KBM-7 (cell line): ENCODE measurements at places on chromosomes 13 and 19.
A peak's percentile ranks its signal among the peaks of the same experiment; 100 is the strongest.

DNA sequence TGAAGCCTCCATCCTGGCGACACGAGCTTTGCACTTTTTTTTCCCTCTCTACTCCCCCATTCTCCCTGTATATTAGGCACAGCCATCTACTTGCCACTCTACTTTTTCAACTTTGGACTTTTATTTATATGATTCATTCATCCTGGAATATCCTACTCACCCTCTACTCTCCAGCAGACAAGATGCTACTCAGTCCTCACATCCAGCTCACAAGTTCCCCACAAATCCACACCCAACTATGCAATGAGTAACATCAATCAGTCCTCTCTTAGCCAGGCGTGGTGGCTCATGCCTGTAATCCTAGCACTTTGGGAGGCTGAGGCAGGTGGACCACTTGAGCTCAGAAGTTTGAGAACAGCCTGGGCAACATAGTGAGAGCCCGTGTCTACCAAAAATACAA lies 23.9 kb upstream of the URAD start:
- no peak for DNase-seq

GRCh38 chr13:113490496-113491417 lies at the start of gene DCUN1D2:
TSS of gene DCUN1D2 (minus strand) at chr13:113490711. CDS start at chr13:113490669, 42 bp downstream.
- peak; percentile 91 for DNase-seq

GRCh38 chr13:76720416-76720815 lies 165.8 kb downstream of the KCTD12 start:
- no peak for DNase-seq

DNA sequence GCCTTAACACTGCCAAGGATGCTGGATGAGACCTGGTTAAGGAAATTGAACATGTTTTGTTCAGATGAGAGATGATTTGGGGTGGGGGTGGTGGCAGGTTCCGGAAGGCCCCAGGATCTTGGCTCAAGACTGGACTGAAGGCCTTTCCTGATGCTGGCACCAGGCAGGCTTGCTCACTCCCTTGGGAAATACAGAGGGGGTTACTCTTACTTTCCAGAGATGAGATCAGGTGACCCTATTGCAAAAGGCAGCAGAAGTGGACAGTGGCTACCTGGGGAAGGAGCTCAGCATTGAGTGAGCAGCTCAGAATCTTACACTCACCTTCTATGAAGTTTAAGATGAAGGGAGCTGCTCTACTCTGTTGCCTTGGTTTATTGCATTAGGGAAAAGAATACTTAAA lies 10.8 kb downstream of the GATAD2A start:
- no peak for DNase-seq

- no peak for DNase-seq
These were observed 2604.5 kb upstream of the PCDH20 start for GRCh38 chr13:64020126-64020525.

GRCh38 chr13:99299920-99300341 lies 7.3 kb downstream of the GPR183 start:
- no peak for DNase-seq

DNA sequence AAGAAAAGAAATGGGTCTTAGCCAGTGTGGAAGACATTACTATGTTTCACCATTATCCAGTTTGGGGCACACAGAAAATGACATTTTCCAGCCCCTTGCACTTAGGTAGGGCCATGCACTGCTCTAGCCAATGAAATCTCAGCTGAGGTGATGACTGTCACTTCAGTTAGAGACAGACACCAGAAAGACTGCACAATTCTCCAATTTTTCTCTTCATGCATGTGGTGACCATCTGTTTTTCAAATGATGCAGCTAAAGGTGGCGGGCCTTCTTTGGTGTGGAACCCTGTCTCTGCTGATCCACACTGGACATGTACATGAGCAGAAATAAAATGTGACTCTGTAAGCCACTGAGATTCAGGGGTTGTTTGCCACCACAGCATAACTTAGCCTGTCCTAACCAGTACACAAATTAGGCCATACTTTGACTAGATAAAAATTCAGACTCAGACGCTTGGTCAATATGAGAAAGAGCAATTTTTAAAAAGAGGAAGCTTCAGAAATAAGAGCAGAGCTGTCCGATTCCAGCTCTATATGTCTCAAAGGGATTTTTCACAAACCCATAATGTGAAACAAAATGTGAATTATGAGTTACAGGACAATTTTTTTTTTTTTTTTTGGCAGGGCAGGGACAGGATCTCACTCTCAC lies 6.7 kb downstream of the ZNF565 start:
- DNase-seq, result no peak

DNA sequence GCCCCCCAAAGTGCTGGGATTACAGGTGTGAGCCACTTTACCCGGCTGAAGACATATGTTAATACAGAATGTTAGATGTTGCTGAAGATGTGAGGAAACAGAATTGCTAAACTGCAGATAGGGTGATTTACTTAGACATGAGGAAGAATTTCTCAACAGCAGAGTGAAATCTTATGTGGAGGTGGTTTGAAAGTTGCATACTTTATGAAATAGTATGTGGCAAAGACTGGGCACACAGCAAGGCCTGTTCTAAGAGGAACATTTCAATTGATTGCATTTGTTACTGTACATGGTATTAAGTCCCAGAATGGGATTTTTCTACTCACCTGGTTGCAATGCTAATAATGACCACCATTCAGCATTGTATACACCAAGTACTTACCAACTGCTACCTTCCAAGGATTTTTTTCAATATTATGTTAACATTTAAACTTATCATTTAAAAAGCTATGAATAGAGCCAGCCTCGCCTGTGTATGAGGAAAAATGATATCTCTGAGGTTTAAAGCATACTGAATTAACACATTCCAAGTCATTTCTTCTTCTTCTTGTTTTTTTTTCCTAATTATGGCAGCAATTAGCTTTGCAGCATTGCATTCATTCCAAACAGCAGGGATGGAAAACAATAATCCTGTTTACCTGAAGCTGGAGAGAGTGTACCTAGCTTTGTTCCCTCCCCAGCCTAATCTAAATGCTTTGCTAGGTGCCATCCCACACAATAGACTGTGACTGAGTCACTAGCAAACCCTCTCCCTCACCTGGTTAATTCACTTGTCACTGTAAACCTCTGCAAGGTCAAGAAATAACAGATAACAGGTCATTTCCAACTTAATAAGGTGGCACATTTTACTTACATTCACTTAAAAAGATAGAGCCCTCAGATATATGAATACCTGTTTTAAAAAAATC lies 19.4 kb upstream of the KLF5 start:
- no peak for DNase-seq

DNA sequence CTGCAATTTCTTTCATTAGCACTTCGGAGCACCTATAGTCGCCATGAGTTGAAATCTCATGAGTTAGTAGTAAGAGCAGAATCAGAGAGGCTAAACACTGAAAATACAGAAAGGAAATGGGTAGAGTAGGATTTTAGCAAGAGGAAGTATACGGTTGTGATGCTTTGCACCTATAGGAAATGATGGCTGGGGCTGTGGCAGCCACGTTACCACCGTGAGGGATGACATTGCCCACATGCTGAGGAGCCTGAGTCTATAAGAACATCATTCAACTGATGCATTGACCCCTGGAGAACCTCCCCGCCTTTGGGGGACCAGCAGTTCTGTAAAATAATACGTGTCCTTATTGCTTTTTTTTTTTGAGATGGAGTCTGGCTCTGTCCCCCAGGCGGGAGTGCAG lies 20.4 kb downstream of the FAM187B start:
- DNase-seq, result no peak

DNA sequence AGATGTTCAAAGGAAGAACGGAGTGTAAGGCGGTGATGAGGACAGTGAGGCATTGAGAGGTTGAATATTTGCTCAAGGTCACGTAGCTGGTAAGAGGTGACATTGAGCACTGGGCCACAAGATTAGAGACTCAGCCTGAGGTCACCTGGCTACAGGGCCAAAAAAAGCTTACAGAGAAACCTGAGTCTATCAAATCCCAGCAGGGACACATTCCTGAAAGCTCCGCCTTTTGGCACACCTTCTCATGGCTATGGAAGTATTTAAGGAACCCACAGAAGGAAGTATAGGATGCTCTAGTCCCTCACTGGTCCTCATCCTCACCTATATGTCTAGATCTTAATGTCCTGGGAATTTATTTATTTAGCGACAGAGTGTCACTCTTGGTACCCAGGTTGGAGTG lies 17.4 kb downstream of the ZNF586 start:
- no peak for DNase-seq

DNA sequence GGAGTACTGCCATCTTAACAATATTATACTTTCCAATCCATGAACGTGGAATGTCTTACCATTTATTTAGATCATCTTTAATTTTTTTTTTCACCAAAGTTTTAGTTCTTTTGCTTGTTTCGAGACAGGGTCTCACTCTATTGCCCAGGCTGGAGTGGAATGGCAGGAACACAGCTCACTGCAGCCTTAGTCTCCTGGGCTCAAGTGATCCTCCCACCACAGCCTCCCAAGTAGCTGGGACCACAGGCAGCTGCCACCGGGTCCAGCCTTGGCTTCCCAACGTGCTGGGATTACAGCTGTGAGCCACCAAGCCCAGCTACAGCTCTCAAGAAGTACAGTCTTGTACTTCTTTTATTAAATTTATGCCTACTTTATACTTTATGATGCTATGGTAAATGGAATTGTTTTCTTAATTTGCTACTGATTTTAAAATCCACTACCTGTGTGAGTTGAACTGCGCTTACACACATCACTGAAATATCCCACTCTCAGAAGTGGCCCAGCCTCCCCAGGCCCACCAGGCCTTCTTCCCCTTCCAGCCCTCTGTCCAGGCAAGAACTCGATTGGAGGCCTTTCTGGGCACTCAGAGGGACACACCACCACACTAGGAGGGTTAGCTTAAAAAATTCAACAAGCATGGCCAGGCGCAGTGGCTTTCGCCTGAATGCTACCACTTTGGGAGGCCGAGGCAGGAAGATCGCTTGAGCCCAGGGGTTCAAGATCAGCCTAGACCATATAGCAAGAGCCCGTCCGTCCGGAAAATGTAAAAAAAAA lies 1.0 kb upstream of the PGLS start:
- peak; percentile 38 for DNase-seq

GRCh38 chr13:50512474-50513299 lies 330.8 kb downstream of the DLEU7 start:
- peak; percentile 74 for DNase-seq

- DNase-seq, result no peak
These were observed 56.1 kb downstream of the ALOX5AP start for GRCh38 chr13:30791354-30792001.

DNA sequence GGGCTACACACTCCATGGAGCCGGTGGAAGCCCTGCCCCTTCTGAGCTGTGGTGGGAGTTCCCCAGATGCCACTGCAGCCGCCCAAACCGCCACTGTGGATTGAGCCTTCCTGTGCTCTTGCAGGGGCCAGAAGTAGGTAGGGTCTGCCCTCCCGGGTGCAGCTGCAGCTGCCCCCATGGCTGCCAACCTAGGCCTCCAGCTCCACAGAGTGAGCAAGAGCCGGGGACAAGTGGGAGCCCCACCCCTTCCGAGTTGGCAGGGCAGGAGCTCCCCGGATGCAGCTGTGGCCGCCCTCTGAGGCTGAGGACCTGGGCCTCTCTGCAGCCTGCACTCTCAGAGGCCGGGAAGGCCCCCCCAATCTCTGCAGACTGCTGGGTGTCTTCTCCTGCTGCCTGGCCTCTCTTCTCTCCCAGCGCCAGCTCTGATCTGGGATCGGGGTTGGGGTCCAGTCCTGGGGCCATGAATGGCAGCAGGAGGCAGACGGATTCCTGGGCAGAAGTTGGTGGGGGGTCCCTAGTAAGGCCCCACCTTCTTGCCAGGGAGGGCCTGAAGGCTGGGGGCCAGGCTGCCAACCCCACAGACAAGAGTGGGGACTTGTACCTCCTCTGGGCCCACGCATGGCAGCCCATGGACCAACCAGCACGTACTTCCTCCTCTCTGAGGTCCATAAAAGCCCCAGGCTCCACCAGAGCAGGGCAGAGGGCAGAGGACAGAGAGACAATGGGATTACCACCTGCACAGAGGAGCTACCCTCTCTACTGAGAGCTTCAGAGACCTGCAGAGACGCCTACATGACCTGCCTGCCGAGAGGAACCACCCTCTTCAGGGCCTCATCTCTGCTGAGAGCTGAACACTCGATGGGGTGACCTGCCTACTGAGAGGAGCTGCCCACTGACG lies 28.9 kb downstream of the AP2S1 start:
- DNase-seq, result no peak

DNA sequence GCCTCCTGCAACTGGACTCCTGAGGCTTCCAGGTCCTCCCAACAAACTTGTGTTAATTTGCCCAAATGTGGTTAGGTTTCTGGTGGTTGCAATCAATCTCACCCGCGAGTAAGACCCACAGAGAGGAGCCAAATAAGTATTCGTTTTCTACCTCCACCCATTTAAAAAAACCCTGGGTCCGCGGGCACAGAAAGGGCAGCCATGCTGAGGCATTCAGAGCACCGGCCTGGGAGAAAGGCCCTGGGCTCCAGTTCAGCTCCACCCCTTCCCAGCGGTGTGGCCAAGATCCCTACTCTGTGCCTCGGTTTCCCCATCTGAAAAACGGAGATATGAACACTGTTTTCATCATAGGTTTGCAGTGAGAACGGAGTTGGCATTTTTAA lies 56.9 kb downstream of the PEPD start:
- DNase-seq, result no peak

GRCh38 chr19:16435999-16436650 lies 35.6 kb downstream of the EPS15L1 start:
- peak; percentile 85 for DNase-seq

DNA sequence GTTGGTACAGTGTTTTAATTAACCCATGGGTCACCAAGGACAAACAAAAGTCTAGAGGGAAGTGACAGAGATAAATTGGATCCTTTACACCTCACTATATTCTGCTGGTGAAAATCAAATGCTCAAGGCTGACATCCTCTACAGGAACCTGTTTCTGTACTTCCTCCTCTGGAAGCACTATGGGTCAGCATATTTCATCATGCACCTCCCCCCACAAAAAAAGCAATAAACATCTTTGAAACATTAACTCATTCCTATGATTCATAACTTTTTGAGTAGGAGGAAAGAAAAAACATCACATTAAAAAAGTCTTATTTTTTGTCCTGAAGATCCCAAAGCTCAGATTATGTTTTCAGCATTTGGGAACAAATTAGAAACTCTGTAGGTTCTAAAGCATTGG lies 588.3 kb upstream of the SGCG start:
- DNase-seq, result no peak

GRCh38 chr19:50741179-50741933 lies 18.2 kb downstream of the CLEC11A start:
- no peak for DNase-seq

GRCh38 chr13:100644371-100644770 lies 30.2 kb downstream of the TMTC4 start:
- no peak for DNase-seq

GRCh38 chr13:109243311-109243951 lies 543.0 kb downstream of the IRS2 start:
- DNase-seq, result no peak

- no peak for DNase-seq
These were observed at the start of gene IPO5 for GRCh38 chr13:97953376-97953970. TSS of gene IPO5 (plus strand) at chr13:97953675. CDS start at chr13:97976697, 23,022 bp downstream.

GRCh38 chr13:73765651-73766384 lies 368.4 kb downstream of the KLF12 start:
- DNase-seq, result peak; percentile 55
